Thymus (tissue), 14 donors: ENCODE measurements at places on chromosomes 2 and 18.

DNA sequence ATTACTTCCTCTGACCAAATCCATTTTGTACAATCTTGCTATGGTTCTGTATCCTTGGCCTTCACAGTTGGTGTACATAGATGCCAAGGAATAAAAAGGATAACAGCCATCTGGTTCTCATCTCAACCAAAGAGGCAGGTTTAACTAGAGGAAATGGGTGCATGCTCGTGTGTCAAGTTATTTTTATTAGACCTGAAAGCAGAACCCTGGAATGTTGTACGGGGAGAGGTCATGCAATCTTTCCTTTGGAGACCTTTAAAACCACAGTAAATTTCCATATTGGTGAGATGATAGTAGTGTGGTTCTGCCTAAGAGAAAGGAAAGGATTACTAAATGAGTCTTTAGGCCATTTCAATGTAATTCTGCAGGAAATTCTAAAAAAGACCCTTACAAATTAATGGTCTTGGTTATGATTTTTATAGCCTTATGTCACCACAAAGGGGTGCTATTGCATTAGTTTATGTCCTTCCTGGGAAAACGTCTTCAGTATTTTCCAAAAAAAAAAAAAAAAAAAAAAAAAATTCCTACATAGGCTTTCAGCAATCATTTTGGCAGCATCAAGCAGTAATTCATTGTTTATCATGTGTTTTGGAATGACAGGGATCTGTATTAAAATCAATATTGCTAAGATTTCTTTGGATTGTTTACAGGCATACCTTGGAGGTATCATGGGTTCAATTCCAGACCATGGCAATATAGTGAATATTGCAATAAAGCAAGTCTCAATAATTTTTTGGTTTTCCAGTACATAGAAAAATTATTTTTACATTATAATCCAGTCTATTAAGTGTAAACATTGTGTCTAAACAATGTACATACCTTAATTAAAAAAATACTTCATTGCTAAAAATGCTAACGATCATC is 270.8 kb downstream of the NYAP2 start:
- no peak for DNase-seq

DNA sequence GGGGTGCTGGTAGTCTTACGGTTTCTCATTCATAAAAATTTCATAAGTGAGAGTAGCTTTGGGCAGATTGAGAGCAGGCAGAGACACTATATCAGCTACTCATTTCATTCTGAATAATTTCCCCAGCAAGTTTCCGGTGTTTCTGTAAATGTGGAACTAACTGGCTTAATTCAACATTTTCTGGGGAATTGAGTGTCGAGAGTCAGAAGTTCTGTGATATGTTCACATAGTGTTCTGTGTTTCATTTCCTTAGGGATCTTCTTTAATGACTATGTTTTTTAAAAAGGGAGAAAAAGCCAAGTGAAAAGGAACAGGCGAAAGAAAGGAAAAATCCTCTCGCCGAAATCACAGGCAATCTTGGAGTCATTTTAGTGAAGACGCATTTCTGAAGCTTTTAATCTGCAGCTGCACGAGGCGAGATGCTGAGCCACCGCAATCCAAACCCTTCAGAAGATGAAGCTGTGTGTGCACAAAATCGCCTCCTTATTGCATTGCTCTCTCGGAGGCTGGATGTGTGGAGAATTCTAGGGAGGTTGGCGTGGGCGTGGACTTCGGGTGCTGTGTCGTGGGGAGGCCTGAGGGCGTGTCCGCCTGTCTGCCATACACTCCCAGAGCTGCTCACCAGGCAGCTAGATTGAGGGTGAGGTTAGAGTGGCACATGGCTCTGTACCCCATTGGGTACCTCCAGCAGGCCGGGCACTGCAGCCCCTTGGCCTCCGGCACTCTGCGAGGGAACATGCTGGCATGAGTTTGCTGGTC is 38.4 kb upstream of the HDAC4 start:
- DNase-seq = peak; percentile 18

GRCh38 chr2:176729706-176730569 is 460.7 kb downstream of the MTX2 start:
- DNase-seq = no peak

DNA sequence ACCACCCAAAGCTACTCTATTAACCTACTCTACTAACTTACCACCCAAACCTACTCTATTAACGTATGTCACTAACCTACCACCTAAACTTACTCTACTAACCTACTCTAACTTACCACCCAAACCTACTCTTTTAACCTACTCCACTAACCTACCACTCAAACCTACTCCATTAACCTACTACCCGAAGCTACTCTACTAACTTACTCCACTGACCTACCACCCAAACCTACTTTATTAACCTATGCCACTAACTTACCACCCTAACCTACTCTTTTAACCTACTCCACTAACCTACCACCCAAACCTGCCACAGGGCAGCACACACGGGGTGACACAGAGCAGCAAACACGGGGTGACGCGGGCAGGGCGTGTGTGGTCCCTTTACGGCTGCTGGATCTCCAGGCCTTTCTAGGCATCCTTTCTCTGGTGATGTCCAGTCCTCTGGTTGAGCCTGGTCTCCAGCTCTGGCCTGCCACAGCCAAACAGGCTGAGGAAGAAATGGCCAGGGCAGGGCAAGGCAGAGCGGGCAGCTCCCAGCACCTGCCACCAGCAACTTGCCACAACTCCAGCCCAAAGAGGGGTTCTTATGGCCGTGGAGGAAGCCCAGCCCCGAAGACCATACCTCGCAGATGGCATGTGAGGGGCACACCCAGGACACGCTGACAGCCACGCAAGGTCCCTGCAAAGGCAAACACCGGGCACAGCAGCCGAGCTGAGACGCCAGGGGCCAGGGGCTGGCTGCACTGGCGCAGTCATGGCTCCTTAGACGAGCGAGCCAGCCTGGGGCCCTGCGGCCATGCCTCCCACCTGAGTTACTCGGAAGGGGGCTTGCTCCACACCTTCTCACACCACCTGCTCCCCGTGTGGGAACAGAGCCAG is 25.7 kb downstream of the PXDN start:
- no peak for DNase-seq

DNA sequence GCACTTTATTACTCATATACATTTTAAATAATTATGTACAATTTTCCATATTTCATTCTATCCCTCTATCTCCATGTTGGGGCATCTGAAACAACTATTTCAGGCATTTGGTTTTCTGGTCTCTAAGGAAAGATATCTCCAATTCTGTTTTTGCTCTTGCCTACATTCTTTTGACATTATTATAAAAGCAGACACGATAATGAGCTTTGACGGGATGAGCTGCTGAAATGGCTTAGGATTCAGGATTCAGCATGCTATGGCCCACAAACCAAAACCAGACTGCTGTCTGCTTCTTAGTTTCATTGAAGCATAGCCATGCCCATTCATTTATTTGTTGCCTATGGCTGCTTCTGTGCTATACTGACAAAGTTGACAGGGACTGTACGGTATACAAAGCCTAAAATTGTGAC is 42.7 kb upstream of the GLS start:
- DNase-seq = no peak

DNA sequence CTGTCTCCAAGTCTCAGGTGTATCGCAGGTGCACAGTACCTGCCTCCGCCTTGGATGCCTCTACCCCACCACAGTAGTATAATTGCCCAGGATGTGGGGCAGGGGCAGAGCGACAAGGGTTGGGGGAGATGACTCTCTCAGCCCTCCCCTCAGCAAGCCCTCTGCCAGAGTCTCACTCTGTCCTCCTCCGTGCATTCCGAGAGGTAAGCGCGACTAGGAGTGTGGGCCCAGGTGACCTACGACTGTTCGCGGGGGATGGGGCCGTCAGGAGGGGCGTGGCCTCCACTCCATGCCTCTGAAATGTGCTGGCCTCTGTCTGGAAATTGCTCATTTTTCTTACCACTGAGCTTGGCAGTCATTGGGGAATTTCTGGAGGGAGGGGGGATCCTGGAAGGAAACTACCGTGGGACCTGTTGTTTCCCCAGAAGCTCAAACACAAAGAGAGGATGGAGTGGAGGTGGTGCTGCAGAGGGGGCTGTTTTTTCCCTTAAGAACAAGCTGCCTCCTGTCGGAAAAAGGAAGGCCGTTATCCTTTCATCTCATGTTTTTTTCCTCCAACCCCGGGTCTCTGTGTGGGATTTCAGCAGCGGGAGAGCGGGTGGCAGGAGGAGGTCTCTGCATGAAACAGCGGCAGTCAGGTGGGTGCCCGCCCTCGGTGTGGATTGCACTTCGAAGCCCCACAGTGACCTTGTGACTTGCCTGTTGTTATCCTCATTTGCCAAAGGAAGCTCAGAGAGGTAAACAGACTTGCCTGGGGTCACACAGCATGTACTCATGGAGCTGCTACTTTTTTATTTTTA is 13.0 kb upstream of the RALB start:
- no peak for DNase-seq

GRCh38 chr18:62500174-62500573 is 22.7 kb upstream of the ZCCHC2 start:
- DNase-seq = no peak

DNA sequence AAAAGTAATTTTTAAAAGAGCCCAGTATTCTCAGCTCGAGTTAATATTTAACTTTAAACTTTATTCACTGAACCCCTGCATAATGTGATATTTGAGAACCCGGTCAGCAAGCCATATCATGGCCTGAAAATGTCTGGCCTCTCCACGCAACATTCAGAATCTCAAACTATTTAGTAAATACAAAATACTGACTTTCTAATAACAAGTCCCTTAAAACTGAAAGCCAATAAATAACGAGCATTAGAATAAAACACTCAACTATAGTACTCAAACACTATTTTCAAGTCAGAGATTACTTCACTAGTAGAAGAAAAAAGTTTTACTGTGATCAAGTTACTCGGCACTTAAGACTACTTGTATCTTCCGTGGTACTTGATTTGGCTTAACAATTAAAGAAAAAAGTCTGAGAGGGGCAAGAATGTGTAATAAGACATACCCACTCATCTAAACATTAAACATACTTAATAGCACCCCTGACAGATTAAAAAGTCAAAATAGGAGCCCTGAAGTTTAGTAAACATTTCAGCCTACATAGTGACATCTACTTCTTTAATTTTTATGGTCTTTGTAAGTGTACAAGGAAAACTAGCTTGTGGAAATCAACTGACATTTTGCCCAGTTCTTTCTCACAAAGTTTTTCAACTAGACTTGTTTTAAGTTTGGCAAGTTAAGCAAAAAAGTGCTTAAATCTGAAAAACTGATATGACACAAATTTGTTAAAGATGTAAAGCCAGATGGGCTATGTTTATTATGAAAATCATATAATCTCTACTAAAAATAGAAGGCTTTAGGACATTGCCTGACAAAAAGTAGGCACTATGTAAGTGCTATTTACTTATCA is 38.2 kb downstream of the RTN4 start:
- DNase-seq = no peak

GRCh38 chr18:25137197-25137472 is 214.8 kb downstream of the ZNF521 start:
- no peak for DNase-seq

GRCh38 chr2:32064021-32064601 is 755 bp downstream of the SPAST start:
- peak; percentile 28 for DNase-seq

- peak; percentile 12 for DNase-seq
Observed at GRCh38 chr2:179422037-179422643, 157.5 kb upstream of the SESTD1 start.

GRCh38 chr18:54127759-54128378 is 96.6 kb downstream of the MBD2 start:
- DNase-seq = no peak

GRCh38 chr2:191693778-191694177 is 15.8 kb downstream of the NABP1 start:
- no peak for DNase-seq

DNA sequence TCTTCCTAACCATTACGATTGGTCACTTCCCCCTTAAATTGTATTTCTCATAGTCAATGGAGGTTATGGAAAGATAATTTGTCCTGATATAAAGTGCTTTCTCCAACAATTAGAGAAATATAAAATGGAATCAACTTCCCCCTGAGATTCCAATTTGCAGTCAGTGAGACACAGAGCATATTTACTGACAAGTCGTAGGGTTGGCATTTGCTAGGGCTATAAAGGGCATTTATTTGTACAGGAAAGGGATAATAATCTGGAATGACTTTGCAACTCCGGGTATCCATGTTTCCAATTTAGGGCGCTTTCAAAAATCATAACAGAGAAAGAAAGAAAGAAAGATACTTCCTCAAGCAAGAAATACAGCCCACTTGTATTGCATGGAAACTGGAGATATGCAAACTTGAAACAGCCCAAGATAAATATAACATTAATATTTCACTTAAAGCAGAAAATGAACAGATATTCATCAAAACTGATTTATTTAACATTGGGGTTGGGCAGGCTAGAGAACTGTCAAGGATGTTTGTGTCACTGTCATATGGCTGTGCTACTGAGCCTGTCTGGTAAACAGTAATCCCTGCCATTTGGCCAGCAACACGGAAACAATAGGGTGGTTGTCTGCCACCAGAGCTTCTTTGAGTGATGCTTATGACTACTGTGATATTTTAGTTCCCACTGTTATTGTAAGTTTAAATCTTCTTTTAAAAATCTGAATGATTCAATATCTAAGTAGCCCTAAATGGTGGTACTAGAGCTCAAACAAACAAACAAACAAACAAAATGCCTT is 621.8 kb downstream of the LRP1B start:
- DNase-seq = no peak

DNA sequence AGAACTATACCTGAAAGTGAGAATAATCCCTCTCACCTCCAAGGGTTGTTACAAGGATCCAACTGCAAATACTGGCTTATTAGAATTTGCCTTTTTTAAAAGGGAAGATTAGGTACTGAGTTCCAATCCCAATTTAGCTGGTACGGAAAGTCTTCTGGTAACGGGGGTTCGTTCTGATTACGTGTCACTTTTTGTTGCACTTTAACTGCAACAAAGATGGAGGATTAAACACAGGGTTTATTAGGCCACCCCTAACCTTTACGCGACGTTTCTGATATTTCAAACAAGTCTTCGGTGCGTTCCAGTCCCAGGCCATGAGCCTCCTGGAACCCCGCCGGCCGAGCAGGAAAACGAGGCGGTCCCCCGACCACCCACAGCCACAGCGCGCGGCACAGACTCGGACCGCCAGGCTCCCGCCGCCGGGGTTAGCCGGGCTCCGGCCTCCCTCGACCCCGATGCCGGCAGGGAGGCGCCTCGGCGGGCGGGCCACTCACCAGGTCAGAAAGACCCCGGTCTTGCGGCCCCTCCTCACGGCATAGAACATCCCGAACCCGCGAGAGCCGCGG is 411 bp downstream of the RNASEH1 start:
- no peak for DNase-seq
